CD4-positive, alpha-beta T cell treated with Interleukin-17A for 4 hours (primary cell): ENCODE measurements at places on chromosomes 6 and 20.

- no peak for DNase-seq
Measured at GRCh38 chr20:23229989-23230388, 120.6 kb upstream of the NXT1 start.

DNA sequence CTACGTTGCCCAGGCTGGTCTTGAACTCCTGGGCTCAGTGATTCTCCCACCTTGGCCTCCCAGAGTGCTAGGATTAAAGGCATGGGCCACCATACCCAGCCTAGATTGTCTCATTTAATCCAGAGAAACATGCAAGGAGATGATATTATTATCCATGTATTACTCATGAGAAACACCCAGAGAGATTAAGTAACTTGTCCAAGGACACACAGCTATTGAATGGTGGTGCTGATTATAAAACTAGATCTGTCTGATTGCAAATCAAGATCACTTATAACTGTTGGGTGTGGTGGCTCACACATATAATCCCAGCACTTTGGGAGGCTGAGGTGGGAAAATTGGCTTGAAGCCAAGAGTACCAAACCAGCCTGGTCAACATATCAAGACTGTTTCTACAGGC is 94.4 kb upstream of the ZNF217 start:
- DNase-seq: no peak

DNA sequence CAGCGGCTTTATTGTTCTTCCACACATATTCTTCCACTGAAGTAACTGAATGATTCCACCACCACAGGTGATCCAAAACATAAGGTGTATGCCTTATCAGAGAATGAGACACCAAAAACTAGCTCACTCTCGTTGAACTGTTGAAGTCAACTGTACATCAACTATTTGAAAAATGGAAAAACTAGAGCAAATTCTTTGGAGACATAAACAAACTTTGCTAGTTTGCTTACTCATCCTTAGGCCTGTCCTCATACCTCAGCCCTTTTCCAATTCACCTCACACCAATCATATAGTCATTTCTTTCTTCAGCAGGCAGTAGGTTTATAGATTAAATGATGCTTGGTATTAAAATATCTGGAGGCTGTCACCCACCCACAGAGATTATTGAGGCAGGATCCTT is 77.1 kb upstream of the RNF217 start:
- DNase-seq: no peak

GRCh38 chr6:10586302-10586701 is 65.2 kb downstream of the GCNT2 start:
- DNase-seq: no peak

- DNase-seq: no peak
Measured at GRCh38 chr6:108559884-108560462, 744 bp upstream of the FOXO3 start.

DNA sequence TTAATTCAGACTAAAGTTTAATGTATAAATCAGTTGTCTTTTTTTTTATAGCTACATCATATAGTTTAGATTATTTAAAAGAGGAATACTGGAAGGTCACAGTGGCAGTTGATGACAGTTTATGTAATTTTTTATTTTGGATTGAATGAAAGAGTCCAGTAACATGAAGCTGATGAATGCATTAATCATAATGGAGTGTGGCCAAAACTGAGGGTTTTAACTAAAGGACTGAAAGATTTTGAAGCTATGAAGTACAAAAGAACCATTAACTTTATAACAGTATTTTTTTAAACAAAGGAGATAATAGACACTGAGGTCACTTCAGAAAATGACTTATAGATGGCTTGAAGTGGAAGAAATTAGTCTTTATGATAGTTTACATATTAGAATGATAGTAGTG is 41.3 kb downstream of the TRMT11 start:
- DNase-seq: no peak

- peak; percentile 77 for DNase-seq
Measured at GRCh38 chr20:32538526-32538939, 46.6 kb downstream of the NOL4L start.

- DNase-seq: no peak
Measured at GRCh38 chr20:48622421-48622820, 205.4 kb downstream of the PREX1 start.

- no peak for DNase-seq
Measured at GRCh38 chr20:34085544-34086040, 26.5 kb downstream of the EIF2S2 start.

DNA sequence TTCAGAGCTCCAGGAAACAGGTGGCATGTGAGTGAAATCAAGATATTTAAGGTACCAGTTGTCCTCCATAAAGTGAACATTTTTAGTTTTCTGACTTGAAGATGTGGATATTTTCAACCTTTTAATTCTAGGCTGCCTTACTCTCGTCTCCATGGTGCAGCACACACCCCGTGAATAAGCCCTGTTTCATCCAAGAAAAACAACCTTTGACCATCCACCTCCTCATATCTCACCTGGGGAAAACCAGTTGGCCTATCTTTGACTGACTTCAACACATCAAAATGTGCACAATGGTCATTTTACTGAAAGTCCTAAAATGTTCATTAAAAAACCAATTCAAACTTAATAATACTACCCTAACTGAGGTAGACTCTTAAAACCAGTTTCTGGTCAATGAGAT is 73.8 kb upstream of the CD2AP start:
- DNase-seq: no peak
